DMS 273 treated with DMSO at 0.1 percent for 48 hours (cell line): ENCODE measurements at places on chromosomes 1 and 21.

GRCh38 chr1:37393173-37394120, 80.9 kb upstream of the ZC3H12A start:
- DNase-seq = no peak

GRCh38 chr1:6691507-6691906, 10.1 kb downstream of the DNAJC11 start:
- DNase-seq = no peak

DNA sequence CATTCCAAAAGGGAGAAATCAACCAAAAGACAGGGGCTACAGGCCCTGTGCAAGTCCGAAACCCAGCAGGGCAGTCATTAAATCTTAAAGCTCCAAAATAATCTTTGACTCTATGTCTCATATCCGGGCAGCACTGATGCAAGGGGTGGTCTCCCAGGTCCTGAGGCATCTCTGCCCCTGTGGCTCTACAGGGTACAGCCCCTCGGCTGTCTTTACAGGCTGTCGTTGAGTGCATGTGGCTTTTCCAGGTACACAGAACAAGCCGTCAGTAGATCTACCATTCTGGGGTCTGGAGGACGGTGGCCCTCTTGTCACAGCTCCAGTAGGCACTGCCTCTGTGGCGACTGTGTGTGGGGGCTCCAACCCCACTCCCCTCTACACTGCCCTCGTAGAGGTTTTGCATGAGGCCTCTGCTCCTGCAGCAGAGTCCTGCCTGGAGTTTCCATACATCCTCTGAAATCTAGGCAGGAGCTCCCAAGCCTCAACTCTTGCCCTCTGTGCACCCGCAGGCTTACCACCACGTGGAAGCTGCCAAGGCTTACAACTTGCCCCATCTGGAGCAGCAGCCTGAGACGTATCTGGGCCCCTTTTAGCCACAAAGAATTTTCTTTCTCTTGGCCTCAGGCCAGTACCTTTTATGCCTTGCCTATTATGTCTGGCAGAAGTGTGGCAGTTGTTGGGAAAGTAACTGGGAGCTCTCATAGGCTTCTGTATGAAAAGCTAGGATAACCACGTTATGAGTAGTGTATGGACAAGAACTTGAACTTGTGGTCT, 52.5 kb downstream of the POU2F1 start:
- peak; percentile 96 for DNase-seq

- no peak for DNase-seq
Observed at GRCh38 chr1:212366901-212367300, 47.8 kb downstream of the PACC1 start.

GRCh38 chr1:155223047-155223446, 14.6 kb downstream of the MTX1 start:
- no peak for DNase-seq

- no peak for DNase-seq
Observed at GRCh38 chr1:153348511-153349362, at the start of gene PGLYRP4. PGLYRP4 (minus strand) TSS chr1:153348841; CDS start chr1:153347932, 909 bp downstream.

DNA sequence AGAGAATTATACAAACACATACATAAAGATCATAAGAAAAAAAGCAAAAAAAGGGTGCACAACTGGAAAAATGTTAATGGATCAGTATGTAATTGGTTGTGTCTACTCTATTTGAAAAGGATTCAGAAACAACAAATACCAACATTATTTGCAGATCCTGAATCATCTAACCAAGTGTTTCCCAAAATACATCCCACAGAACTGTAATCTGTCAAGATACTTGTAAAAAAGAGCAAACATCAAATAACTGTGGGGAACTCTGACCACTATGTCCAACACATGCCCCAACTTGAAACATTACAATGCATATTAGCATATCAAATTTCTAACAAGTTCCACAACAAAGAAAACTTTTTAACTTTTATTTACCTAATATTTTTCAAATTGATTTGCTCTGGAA, 22.6 kb downstream of the ANKRD13C start:
- DNase-seq = no peak

DNA sequence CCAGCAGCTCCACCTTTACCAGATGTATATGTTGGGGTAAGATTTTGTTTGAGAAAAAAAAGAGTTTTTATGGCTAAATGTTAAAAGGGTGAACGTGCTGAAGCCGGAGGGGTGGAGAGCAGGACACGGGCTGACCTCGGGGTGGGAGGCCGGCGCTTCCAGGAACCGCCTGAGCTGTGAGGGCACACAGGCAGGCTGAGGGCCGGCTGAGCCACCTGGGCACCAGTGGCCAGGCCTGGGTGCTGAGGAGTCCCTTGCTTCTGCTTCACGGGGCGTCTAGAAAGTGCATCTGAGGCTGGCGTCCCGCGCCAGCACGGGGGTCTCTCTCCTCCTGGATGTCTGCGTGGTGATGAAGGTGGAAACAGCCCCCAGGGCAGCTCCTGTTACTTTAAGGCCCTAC, 33.6 kb upstream of the ADARB1 start:
- DNase-seq = no peak

DNA sequence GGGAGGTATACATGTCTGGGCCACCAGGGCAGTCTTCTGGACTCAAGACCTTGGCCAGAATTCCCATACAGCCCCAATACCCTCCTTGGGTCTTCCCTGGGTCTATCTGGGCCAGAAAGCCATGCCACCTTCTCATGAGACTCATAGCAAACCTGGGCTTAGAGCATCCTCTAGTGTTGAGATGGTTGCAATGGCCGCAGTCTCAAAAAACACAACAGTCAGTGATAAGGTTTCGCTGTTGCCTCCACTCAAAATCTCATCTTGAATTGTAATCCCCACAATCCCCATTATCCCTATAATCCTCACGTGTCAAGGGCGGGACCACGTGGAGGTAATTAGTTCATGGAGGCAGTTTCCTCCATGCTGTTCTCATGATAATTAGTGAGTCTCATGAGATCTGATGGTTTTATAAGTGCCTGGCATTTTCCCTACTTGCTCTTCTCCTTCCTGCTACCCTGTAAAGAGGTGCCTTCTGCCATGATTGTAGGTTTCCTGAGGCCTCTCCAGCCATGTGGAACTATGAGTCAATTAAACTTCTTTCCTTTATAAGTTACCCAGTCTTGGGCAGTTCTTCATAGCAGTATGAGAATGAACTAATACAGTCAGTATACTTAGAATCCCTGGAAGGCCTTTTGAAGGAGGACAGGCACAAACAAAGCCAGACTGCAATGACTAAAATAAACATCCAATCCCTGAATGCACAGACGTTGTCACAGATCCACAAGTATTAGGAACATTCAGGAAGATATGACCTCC, 77.0 kb downstream of the CTH start:
- peak; percentile 54 for DNase-seq

GRCh38 chr1:17170571-17170970, 34.4 kb upstream of the PADI1 start:
- no peak for DNase-seq

- DNase-seq = no peak
Observed at GRCh38 chr1:216500273-216500967, 77.2 kb upstream of the USH2A start.

DNA sequence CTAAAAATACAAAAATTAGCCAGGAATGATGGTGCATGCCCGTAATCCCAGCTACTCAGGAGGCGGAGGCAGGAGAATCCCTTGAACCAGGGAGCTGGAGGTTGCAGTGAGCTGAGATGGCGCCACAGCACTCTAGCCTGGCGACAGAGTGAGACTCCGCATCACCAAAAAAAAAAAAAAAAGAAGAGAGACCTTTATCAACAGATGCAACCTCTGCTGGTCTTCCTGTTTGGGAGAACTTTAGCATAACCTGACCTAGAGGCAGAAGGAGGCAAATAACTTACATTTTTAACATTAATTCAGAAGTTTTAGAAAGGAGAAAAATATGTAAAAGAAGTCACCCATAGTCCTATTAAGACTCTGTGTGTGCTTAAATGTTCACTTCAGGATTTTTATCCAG, 32.4 kb downstream of the SLAMF1 start:
- DNase-seq = no peak

DNA sequence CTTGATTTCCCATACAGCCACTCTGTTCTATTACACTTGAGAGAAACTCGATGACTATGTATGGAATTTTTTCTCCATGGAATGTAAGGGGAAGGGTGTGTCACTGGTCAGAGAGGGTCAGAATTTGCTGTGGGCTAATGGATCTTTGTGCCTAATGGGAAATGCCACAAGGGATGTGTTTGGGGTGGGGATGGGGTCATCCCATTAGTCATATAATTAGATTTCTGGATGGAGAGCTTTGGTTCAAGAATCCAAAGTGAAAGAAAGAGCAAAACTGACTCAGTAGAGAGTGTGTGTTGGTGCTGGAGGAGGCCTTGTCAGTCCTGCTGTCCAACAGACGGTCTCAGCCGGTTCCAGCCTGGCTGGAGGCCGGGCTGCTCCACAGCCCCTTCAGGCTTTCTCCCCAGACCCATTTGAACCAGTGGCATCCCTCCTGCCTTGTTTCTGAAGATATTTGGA, 86.4 kb downstream of the LAMC2 start:
- DNase-seq = no peak

DNA sequence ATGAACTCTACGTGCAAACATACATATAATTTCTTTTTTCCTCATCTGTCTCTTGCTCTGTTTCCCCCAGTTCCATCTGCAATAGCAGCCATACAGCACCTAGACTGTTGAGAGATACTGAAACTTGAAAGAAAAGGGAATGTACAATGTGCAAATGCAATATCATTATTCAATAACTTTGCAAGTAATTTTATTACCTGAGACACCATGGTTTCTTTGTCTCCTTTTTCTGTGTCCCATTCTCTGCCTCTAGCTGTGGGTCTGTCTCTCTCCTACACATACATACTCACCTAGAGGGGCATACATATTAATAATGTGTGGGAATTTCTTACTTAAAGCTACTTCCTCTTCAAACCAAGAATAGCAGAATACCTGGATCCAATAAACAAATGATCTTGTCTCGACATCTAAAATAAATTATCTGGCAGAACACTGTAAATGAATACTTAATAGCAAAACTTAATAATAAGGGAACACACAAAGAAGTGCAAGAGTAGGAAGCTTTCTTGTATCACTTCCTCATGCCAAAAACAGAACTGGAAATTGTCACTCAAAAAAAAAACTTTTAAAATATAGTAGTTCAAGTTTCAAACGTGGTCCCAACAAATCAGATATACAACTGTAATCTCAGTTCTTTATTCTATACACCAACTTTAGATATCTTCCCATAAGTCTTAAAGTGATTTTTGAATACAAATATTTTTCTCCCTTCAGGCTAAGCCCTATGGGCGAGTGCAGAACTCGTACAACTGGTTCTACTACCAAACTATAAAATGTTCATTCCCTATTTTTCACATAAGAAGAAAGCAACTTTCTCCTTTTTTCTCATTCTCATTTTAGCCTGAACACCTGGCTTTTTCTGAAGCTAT, 194.6 kb downstream of the NRIP1 start:
- DNase-seq = no peak
